ENCODE measurements at places on chromosomes 4 and X.
A peak's percentile ranks its signal among the peaks of the same experiment; 100 is the strongest.

DNA sequence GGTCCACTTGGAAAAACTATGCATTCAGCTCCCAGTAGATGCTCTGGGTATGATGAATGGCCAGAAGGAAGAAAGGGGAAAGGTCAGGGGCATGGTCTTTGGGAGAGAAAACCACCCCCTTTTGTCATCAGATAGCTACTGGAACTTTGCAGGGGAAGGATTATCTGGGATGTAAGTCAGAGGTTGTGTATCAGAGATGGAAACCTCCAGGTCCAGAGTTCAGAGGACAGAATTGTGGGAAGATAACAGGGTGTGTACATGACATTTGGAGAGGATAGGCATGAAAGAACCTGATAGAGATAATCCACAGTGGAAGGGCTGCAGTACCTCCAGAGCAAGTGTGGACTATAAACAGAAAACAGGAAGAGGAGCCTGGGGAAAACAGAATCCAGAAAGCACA, 262.7 kb downstream of the SPRY1 start:
- no peak for DNase-seq

- DNase-seq, result peak; percentile 60
Measured at GRCh38 chrX:15336023-15336413, 695 bp upstream of the PIGA start.

DNA sequence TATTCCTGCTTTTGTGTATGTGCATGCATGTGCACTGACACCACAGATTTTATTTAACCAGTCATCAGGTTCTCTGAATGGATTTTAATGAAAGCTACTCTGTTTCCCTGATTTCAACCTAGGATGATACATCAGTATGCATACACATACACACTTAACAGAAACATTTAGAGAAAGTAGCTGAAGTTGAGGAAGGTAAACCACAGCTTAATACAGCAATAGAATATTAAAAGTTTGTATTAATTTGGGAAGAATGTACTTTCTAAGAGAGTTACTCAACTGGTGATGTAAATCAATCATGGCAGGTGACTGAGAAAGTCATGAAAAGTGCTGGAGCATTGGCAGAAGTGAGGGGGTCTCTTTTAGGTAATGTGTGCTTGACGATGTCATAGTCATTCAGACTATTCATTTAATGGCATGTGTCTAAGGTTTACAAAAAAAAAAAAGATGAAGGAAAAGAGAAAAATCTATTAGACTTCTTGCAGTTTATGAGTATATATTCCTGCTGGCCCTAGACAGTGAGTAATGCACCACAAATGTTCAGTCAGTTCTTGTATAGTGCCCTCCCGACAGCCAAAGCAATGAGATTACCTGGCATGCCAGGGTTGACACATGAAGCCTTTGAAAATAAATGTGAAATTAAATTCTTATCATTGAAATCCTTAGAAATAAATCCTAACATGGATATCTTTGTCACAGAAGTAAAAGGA, 187.6 kb downstream of the RAPGEF2 start:
- DNase-seq, result peak; percentile 57

- no peak for DNase-seq
Measured at GRCh38 chr4:69828828-69829227, 31.1 kb downstream of the SULT1E1 start.
